NCI-H1105 (cell line): ENCODE measurements at places on chromosomes 2 and 18.

DNA sequence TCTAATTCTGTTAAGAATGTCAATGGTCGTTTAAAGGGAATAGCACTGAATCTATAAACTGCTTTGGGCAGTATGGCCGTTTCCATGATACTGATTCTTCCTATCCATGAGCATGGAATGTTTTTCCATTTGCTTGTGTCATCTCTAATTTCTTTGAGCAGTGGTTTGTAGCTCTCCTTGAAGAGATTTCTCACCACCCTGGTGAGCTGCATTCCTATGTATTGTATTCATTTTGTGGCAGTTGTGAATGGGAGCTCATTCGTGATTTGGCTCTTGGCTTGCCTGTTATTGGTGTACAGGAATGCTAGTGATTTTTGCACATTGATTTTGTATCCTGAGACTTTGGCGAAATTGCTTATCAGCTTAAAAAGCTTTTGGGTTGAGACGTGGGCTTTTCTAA, 38.3 kb upstream of the WDR75 start:
- no peak for DNase-seq

- no peak for DNase-seq
Measured at GRCh38 chr2:190137561-190137960, 75.0 kb upstream of the MSTN start.

DNA sequence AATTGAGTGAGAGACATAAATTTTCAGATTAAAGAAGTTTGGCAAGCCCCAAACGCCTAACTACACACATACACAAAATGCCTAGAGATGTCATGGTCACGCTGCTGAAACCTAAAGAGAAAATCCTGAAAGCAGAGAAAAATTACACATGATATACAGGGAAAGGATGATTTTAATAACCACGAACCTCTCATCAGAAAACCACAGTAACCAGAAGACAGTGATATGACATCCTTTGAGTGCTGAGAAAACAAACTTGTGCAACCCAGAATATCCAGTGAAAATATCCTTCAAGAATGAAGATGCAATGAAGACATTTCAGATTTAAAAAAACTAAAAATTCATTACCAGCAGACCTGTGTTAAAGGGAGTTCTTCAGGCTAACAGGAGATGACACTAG, 122.4 kb upstream of the LMAN1 start:
- no peak for DNase-seq

DNA sequence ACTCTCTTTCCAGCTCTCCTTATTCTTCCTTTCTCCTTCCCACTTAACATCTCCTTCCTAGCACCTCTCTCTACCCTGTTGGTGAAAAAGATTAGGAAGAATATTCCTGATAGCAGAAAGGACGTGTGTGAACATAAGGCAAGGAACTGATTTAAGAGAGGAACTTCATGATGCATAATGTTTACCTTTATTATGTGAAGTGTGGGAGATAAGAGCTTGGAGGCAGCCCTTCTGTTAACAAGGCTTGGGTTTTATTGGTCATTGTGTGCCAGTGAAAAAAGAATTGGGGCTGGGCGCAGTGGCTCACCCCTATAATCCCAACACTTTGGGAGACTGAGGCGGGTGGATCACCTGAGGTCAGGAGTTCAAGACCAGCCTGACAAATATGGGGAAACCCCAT, 34.4 kb downstream of the KCNJ13 start:
- no peak for DNase-seq

DNA sequence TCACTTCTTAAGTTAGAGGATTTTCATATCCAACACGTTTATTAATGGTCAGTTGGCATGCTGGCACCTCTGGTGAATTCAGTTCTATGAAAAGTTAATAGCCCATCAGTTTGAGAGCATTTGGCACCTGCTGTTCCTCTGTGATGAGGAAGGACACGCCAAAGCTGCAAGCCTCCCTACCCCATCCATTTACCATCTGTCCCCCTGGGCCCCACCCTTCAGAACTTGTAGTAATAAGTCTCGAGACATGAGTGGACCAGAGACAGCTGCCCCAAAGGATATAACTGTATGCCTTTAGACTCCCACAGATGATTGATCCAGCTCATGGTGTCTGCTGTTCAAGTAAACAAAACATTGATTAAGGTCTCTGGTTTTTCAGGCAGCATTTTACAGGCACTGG, 6.3 kb downstream of the OST4 start:
- DNase-seq, result no peak

GRCh38 chr2:72824224-72824842, 1.5 kb downstream of the EXOC6B start:
- DNase-seq, result no peak

DNA sequence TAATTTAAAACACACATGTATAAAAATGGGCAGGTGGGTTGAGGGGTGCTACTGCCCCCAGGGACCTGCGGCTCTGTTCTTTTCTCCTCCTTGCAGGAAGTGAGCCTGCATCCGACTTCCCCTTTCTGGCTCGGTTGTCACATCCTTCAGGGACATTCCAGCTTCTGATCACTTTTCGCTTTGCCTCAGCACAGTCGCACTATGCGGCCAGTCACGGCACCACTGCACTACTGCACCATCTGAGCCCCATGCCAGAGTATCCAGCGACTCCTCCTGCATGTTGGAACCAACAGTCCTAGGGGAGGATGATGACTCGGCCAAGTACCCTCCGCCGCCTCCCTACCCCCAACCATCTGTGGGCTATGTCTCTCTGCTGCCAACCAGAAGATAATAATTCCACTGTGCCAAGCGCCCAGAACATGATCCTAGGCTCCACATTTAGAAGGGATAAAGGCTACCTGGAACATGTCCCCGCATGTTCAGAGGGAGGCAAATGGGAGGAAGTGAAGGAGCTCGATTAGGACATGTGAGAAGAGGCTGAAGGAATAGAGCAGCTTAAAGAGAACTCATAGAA, 17.6 kb downstream of the CDC42EP3 start:
- no peak for DNase-seq

- no peak for DNase-seq
Measured at GRCh38 chr2:21501376-21502027, 377.7 kb downstream of the TDRD15 start.

DNA sequence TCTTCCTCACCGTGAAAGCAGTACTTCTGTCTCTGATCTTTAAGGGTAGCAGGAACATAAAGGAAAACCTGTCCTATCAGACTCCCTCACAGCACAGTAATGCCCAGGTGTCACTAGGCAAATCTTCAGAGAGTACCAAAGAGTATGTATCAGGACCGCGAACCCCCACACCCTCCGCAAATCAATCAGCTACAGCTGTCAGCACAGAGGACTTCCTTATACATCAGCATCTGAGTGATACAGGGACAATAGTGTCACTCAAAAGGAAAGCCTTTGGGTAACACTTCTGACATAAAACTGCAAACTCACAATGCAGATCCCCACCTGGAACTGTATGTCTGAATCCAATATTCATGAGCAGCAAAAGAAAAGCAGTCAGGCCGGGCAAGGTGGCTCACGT, 2.6 kb downstream of the AFG3L2 start:
- no peak for DNase-seq

GRCh38 chr2:42556315-42556890, 12.0 kb upstream of the MTA3 start:
- DNase-seq, result no peak

DNA sequence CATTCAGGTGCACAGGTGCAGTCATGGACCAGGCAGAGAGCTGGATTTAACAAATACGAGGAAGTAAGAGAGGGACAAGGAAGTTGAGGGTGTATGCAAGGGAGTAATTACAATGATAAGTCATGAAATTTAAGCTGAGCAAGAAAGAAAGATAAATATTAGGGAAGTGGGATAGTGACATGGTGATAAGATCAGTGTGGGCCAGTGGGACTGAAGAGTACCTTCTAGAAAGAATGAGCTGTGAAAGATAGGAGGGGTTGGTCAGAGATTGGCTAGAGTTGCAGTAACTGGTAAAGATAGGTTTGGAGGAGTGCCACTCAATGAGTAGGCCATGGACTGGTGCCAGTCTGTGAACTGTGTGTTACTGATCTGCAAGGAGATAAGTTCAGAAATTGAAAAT, 200.8 kb upstream of the SIX3 start:
- DNase-seq, result no peak

DNA sequence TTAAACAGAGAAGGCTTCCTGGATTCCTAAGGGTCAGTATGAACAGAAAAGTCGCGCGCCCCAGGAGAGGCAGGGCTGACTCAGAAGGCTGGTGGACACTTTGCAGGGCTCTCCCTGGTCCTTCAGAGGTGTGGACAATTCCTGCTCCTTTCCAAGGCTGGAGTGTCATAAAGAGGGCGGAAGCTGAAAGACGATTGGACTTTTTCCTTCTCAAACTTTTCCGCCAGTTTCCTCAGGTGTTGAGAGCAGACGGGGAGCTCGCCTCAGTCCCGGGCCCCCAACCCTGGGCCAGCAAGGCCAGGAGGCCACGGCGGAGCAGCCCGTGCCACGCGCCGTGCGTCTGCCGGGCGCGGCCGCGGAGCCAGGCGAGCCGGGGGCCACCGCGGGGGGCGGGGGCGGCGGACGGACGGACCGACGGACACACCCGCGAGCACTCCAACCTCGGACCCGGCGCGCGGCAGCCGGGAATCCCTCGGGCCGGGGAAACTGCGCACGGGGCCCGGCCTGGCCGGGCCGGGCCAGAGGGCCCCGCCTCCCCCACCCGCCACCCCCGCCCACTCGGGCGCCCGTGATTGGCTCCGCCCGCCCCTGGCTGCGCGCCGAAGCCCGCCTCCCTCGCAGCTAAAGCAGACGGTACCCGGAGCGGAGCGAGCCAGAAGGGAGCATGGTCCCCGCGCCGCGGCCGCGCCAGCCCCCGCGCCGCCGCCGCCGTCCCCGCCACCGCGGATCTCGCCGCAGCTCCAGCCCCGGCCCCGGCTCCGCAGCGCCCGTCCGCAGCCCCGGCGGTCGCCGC, at the start of gene KLHL29:
Gene KLHL29, plus strand, starts transcription at position 629 of the 793 bp plus-strand sequence. CDS start 177,018 bp downstream, outside the sequence.
- DNase-seq, result peak; percentile 46

DNA sequence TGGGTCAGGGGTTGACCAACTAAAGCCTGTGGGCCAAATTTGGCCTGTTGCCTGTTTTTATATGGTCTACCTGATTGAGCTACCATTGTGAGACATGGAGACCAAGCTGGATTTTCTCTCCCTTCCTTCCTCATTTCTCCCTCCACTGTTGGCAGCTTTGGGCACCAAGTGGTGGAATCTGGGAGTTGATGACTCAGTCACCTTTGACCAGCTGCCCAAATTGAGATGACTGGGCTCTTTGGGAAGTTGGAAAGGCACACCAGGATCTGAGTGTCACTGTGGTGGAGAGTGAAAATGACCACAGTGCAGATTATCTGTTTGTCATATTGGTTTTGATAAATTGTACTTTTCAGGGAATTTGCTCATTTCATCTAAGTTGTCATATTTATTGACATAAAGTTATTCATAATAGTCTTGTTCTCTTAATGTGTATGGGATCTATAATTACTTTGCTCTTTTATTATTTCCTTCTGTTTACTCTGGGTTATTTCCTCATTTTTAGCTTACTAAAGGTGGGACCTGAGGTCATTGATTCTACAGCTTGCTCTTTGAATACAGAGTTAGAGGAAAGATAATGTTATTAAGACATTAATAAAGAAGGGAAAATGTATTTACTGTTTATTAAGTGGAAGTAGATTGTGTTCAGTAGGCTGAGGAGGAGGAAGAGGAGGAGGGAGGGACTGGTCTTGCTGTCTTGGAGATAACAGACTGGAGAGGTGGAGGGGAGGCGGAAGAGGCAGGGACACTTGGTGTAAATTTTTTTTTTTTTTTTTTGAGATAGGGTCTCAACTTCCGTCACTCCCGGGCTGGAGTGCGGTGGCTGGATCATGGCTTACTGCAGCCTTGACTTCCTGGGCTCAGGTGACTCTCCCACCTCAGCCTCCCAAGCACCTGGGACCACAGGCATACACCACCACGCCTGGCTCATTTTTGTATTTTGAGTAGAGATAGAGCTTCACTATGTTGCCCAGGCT, 31.8 kb downstream of the AGFG1 start:
- no peak for DNase-seq

- DNase-seq, result peak; percentile 82
Measured at GRCh38 chr2:235493775-235494715, at the start of gene AGAP1. TSS of gene AGAP1 (plus strand) at chr2:235494043.

- no peak for DNase-seq
Measured at GRCh38 chr2:113105047-113105785, 22.2 kb upstream of the IL1RN start.

DNA sequence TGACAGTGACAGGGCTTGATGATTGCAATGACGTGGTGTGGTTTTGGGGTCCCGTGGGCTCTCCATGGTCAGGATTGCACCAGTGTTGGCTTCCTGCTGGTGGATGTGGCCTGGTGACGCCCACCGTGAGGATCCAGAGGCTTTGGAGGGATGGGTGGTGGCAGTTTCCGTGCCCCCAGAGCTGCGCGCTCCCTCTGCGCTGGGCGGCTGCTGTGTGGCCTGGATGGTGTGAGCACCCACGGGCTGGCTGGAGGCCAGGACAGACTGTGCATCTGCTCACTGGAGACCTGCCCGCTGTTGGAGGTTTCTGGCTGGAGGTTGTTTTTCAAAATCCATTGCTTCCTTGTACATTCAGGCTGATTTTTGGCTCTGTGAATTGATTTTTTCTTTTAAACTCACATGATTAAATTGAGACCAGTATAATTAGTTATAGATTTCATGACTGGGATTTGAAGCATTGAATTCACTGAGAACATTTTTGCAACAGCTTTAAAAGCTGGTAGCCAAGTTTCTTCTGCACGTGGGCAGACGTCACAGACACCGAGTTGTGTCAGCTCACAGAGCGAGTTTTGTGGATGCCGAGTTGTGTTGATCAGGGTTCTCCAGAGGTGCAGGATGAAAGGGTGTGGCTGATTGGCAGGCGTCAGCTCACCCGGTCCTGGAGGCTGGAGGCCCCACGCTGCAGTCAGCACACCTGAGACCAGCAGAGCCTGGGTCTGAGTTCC, 72.7 kb downstream of the KCNG2 start:
- DNase-seq, result peak; percentile 1

- peak; percentile 25 for DNase-seq
Measured at GRCh38 chr2:236998236-236998635, 87.5 kb upstream of the COPS8 start.

GRCh38 chr18:41906528-41907146, 48.4 kb upstream of the PIK3C3 start:
- peak; percentile 40 for DNase-seq

- no peak for DNase-seq
Measured at GRCh38 chr2:223044092-223044836, 7.7 kb upstream of the KCNE4 start.

GRCh38 chr2:53874401-53874950, 14.7 kb upstream of the GPR75 start:
- DNase-seq, result no peak

- DNase-seq, result no peak
Measured at GRCh38 chr18:75317703-75318102, 107.1 kb downstream of the TSHZ1 start.

DNA sequence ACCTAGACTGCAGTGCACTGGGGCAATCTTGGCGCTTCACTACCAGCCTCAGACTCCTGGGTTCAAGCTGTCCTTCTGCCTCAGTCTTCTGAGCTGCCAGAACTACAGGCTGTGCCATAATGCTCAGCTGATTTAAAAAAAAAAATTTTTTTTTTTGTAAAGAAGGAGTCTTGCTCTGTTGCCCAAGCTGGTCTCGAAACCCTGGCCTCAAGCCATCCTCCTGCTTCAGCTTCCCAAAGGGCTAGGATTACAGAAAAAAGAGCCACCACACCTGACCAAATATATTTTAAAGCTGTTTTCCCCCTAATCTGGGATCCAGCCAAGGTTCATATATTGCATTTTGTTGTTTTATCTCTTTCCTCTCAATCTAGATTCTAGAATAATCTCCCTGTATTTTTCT, 82.2 kb downstream of the RAB31 start:
- DNase-seq, result no peak

- DNase-seq, result no peak
Measured at GRCh38 chr18:28855524-28855923, 678.6 kb upstream of the CDH2 start.

- DNase-seq, result no peak
Measured at GRCh38 chr2:42933824-42934254, 141.5 kb upstream of the HAAO start.
